ENCODE measurements at places on chromosomes 5 and 9.

DNA sequence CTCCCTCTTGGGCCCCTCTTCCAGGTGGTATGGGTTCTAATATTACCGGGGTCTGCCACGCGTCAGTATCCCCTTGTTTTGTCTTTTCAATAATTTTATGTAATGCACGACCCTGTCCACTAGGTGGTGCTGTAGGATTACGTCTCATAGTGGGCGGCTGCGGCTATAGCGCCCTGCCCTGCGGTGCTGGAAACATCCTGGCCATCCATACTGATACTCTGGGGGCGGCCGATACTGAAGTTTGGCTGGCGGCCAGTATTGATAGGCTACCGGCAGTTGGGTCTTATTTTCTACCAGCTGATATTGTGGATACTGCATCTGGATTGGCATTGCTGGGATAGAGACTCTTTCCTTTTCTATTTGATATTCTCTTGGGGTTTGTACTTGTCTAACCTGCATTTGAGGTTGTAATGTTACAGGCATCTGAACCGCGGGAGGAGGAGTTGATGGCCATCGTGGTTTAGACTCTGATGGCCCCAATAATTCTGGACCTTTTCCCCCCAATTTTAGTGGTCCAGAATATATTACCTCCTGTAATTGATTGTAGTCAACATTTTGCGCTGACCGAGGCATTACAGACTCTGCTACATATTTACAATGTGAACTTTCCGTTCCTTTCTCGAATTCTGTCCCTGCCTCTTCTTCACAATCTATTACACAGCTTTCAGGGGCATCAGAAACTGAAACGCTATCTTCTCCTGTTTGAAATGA, 3.3 kb upstream of the TMEM141 start:
- DNase-seq: peak; percentile 75

DNA sequence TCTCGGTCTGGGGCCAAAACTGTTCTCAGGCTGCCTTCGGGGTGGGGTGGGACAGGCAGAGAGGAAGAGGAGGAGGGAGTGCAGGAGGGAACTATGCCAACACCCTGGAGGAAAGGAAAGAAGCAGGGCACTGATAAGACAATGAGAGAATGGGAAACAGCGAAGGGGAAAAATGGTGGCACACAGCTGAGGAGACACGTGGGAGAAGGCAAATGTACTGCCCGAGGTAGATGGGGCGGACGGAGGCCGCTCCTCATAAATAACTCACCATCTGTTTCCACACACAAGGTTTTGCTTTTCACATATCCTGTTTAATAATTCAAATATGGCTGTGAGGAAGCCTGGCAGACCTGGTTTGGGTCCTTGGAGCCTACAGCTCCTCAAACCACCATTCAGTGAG, 148.2 kb upstream of the LRRTM2 start:
- DNase-seq: no peak

DNA sequence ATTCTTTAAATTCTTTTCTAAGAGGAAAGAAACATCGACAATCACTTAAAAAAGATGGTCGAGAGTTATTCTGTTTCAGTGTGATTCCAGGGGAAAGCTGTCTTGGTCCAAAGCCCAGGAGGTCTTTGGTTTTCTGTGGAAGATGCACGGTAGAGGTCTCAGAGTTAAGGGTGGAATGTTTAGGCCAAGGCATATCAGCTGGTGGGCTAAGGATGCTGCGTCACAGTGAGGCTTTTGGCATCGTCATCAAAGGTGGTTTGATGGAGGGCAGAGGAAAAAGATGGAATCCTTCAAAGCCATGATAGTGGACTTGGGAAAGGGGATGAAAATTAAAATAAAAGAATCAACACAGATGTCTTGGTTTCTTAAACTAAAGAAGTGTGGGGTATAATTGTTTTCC, 137.3 kb upstream of the ANKH start:
- DNase-seq: no peak

GRCh38 chr5:67319935-67320725, 123.5 kb upstream of the CD180 start:
- DNase-seq: no peak

- DNase-seq: no peak
Measured at GRCh38 chr9:136825295-136826187, 16.7 kb upstream of the AJM1 start.

DNA sequence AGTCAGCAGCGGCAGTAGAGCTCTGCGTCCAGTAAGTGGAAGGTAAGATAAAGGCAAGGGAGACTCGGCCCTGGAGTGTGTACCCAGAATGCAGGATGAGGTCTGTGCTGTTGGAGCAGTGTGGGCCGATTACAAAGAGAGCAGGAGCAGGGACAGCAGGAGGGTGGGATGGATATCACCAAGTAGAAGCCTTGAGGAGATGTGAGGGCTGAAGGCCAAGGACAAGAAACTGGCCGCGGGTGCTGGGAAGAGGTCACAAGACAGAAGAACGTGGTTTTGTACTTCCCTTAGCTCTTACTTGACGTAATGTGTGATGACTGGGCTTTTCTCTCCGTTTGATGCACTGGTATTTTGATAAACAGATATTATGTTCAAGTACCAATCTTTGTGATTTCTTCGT, 43.7 kb downstream of the OR2V1 start:
- no peak for DNase-seq

GRCh38 chr5:172102913-172103626, 85.0 kb downstream of the STK10 start:
- no peak for DNase-seq

DNA sequence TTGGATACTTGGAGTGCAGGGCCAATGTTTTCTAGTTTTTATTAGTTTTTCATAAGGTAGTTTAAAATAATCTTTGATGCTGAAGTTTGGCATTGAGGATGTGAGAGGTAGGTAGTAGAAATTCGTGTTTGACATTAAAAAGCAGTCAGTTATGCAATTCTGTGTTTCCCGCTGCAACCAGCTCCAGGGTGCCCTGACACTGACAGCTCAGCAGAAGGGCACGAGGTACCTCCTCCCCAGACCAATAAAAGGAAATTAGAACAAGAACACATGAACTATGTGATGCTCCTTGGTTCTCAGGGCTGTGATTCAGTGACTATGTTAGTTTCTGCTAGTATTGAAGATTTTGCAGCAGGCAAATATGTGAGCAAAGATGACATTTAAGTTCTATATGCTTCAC, 40.2 kb downstream of the NSUN2 start:
- no peak for DNase-seq

GRCh38 chr5:59496524-59497134, 396.9 kb downstream of the PDE4D start:
- DNase-seq: no peak

DNA sequence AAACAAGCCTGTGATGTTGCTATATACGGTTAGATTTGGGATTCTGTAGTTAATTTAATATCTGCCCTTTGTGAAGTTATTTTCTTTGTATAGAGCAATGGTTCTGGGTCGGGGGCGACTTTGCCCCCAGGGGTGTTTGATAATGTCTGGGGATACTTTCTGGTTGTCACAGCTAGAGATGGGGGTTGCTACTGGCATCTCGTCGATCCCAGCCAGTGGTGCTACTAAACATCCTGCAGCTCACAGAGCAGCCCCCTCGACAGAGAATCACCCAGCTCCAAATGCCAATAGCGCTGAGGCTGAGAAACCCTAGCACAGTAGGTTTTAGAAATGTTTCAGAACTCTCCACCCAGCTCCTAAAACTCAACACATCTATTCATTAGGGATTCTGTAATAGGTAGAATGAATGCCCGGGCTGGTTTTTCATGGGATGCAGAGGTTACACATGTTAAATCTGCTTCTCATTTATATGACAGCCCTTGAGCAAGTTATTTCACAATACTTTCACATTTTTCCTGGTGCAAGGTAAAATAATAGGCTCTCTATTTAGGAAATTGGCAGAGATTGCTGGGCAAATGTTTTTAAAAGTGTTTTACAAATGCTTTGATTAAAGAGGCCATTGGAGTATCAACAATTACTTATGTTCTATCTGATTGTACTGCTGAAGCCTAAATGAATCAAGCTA, 75.2 kb upstream of the CTSL start:
- no peak for DNase-seq

- no peak for DNase-seq
Measured at GRCh38 chr5:116137544-116138378, 52.9 kb downstream of the COMMD10 start.

DNA sequence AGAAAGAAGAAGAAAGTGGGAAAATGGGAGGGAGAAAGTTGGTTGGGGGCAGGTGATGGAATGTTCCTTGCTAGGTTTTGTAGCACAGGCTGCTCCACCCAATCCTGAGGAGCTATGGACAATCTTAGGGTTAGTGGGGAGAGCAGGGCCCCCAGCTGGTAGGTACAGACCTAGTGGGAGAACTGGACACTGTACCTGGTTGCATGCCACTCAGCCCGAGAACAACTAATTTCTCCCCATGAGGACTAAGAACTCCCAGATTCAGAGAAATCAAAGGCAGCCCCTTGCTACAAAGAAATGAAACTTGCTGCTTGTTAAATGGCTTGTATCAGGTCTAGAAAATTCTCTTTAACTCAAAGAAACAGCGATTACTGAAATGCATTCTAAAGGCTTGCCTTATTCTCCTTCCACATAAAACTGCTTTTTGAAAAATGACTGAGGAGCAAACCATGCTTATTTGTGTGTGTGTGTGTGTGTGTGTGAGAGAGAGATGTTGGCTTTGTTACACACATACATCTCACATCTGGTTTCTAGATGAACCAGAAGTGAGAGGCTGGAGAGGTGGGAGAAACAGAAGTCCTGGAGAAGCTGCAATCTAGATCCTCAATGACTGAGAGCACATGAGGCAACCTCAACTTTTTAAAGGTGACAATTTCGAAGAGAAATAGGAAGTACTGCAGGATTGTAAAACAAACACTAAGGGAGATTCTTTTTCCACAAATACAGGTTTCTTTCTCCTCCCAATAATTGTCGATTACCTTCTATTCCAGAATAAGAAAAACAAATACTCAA, 28.9 kb downstream of the FYB1 start:
- peak; percentile 15 for DNase-seq

GRCh38 chr5:167248257-167248656, 1043.2 kb upstream of the WWC1 start:
- DNase-seq: no peak

- DNase-seq: no peak
Measured at GRCh38 chr5:83488821-83489220, 17.3 kb downstream of the VCAN start.

- no peak for DNase-seq
Measured at GRCh38 chr9:99126312-99126711, 21.4 kb downstream of the TGFBR1 start.

DNA sequence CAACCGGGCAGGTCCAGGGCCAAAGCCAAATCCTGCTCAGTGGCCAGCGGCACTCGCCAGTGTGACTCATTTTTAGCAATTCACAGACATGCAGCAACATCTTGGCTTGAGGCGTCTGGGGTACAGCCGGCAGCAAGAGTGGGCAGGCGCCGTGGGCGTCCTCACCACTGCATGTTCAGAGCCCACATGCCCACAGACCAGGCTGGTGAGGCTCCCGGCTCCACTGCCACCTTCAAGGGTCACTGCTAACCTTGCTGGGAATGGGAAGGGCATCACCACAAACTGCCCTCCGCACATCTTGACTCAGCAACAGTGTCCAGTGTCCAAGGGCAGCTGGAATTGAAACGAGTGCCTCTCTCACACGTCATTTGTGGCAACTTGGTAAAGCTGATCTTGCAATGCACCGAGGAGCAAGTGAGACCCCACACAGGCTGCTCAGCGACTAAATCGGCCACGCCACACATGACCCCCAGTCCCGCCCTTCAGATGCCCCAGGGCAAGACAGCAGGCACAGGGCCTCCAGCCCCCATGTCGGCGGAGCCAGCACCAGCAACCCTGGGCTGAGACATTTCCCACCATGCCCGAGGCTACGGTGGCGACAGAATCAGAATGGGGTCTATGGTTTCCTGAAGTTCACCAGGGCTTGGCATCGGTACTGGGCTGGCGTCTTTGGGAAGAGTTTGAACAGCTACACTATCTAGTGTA, 140.3 kb downstream of the ROR2 start:
- no peak for DNase-seq

DNA sequence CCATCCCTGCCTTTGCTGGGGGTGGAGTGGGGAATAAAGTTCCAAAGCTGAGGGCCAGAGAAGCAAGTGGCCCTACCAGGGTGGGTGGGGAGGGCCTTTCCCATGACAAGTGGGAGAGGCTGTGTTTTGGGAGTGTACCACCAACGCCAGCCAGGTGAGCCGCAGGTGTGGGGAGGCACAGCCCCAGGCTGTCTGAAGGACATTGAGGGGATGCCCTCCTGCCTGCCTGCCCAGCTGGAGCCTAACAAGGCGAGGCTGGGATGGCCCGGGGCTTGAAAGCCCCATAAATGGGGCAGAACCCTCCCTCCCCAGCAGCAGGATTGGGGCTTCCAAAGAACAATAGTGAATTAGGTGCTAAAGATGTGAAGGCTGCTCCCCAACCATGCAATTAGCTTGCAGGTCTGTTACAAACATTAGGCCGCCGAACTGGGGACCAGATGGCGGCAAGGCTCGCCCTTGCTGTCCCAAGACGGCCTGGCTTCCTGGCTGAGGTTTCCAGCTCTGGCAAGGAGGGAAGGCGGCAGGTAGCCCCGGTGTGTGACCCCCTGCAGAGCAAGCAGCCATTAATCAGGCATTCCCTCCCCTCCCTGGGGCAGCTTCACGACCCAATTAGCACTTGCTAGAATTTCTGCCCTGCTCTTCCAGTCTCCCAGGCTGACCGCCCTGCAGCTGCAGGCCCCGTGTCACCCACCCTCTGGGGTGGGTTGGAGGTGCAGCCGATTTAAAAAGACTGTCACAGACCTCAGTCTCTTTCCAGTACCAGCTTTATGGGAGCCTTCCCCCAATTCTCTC, 42.9 kb downstream of the FGF18 start:
- no peak for DNase-seq

GRCh38 chr9:84694248-84694647, 24.7 kb downstream of the NTRK2 start:
- no peak for DNase-seq

- DNase-seq: no peak
Measured at GRCh38 chr5:115439042-115439441, 105.5 kb downstream of the FEM1C start.

DNA sequence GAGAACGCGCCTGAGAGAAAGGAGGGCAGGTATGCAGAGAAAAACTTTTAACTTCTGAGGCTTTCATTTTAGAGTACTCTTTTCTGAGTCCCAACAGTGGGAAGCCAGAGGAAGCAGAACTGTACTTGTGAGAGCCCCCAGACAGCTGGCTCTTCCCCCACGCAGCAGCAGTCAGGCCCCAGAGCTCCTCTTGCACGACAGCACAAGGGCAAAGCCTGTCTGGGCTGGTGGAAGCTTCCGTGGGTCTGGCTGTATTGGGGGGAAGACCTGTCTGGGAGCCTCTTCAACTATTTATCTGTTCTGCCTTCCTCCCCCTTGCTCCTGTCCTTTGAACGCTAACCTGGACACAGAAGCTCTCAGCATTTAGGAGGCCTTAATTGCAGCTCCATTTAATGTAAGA, 68.2 kb downstream of the THBS4 start:
- no peak for DNase-seq

GRCh38 chr9:114089206-114089840, 9.8 kb downstream of the KIF12 start:
- no peak for DNase-seq
